ENCODE measurements at places on chromosomes 4 and X. TPM values are rescaled to one million over a fixed set of nuclear protein-coding genes. Genes with fewer than 3 reads are reported as not detected.

Gene WWC2
- 11.7 TPM for total RNA-seq

Gene HERC5
- 0.08 TPM for total RNA-seq

Gene RAB9B
- not detected for total RNA-seq

Gene SMIM31
- total RNA-seq = not detected

Gene GRIA2
- total RNA-seq = not detected

Gene HDAC6
- 42.2 TPM for total RNA-seq

Gene ASMT
- total RNA-seq = not detected

Gene AMBN
- total RNA-seq = not detected

Gene CHRDL1
- total RNA-seq = not detected

Gene ADAMTS3
- 2.1 TPM for total RNA-seq

Gene HEPH
- total RNA-seq = 8.5 TPM

Gene PGRMC2
- 96.9 TPM for total RNA-seq

Gene NDST3
- total RNA-seq = 0.26 TPM

Gene AKAP14
- total RNA-seq = not detected

Measured in epithelial cell of alveolus of lung (primary cell).